ENCODE measurements at places on chromosomes 1 and 21.

- DNase-seq: no peak
These were observed 21.4 kb upstream of the FMO1 start for GRCh38 chr1:171226747-171227370.

DNA sequence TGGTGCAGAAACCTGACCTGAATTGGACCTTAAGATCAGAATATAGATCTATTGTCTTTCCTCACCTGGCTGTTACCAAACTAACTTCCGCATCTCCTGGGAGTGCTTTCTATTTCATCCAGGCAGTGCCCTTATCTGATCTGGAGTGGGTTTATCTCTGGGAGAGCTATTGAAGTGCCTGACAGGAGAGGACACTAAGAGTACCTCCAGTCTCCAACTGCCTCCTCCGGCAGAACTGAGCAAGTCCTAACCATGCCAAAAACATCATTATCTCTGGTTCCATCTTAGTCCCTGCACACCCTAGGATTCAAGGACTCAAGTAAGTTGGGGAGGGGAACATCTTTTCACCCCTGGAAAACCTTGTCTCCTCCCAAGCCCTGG is 12.4 kb upstream of the KCNJ15 start:
- no peak for DNase-seq

- DNase-seq: no peak
These were observed 691 bp downstream of the RIMS3 start for GRCh38 chr1:40664791-40665190.

GRCh38 chr1:96414598-96414997 is 307.0 kb upstream of the PTBP2 start:
- no peak for DNase-seq

DNA sequence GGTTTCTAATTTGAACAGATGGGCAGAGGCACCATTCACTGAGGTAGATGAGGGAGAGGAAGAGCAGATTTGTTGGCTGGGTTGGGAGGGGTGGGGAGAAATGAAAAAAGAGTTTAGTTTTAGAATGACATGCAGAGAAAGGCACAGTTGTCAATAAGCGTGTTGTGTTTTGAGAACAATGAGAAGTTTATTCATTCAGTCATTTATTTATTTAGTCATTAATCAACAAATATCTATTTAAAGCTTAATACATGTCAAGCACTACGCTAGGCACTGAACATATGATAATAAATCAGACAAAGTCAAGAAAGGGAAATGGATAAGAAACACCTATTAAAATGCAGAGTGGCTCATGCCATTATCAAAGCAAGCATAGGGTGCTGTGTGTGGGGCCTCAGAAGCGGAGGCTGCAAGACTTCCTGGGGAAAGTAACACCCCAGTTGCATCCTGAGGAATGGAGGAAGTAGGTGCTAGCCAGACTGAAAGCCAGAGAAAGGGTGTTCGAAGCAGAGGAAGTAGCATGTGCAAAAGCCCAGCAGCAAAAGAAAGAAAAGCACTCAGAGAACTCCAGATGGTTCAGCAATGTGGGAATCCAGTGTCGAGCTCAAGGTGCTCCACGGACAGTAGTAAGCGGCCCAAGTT is 114.1 kb downstream of the RNF220 start:
- no peak for DNase-seq

DNA sequence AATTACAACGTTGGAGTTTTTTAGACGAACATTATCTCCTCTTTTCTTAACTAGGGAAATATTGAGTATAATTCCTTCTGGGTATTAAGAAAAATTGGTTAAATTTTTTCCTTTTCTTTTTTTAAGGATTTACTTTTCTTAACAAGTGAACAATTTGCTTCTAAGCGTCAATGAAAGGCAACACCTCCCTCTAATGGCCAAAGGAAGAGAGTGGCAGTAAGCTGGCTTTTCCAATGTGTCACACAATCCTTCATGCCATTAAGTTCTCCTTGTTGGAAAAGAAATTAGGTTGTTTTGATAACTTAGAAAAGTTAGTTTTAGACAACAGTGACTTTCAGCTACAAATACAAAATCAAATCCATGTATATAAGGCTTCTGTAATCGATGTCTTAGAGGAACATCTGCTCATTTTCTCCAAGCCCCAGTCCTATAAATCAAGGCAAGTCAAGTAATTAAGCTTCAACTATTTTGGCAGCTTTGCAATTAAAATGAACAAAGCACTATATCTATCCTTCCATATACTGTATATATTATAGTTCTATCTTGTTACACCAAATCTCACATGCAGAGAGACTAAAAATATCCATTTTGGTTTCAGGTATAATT is 62.8 kb downstream of the EDEM3 start:
- DNase-seq: no peak

DNA sequence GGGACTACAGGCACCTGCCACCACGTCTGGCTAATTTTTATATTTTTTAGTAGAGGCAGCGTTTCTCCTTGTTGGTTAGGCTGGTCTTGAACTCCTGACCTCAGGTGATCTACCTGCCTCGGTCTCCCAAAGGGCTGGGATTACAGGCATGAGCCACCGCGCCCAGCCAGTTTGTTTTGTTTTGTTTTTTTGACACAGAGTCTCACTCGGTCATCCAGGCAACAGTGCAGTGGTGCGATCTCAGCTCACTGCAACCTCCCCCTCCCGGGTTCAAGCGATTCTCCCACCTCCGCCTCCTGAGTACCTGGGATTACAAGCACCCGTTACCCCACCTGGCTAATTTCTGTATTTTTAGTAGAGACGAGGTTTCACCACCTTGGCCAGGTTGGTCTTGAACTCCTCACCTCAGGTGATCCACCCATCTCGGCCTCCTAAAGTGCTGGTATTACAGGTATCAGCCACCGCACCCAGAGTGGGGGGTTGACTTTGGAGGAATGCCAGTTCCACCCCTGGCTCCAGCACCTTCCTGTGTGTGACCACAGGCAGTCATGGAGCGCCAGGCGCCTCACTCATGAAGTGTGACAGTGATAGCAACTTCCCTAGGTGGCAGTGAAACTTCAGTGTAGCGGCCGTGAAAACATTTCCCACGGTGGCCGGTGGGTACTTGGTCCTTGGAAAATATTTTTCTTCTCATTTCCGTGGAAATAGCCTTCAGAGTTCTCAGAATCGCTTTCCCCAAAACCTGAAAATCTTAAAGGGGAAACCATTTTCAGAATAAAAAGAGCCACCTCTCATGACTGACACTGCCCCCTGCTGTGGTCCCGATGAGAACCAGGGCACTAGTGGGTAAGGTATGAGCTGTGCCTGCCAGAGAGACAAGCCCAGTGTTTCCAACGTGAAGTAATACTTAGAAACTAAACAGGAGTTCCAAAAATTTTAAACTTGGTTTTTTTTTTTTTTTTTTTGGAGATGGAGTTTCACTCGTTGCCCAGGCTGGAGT is 48.6 kb downstream of the WDR4 start:
- no peak for DNase-seq

DNA sequence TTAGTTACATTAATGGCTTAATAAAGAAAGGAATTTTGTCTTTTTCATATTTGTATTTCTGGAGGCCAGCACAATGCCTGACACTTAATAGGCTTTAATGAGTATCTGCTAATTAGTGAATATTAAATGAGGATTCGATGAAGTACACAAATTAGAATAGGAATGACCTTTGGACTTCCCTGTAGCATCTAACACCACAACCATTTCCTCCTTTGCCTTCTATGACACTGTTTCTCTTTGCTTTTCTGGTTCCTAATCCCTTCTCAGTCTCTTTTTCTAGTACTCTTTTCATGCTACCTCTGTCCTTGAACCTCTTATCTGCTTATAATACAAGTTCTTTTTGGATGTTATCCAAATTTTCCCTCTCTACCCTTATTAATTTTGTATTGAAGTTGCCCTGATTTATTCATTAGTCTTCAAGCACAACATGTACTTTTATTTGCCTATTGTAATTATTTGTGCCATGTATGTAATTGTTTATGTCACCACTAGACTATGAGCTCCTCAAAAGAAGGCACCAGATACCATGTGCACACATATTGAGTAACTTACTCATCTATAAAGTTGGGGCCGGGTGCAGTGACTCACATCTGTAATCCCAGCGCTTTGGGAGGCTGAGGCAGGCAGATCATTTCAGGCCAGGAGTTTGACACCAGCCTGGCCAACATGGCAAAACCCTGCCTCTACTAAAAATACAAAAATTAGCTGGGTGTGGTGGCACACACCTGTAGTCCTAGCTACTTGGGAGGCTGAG is 23.8 kb downstream of the RPS27 start:
- no peak for DNase-seq

GRCh38 chr1:47675721-47676120 is 237.9 kb downstream of the FOXD2 start:
- DNase-seq: no peak

- no peak for DNase-seq
These were observed 574.3 kb upstream of the USP24 start for GRCh38 chr1:55789466-55789865.

- no peak for DNase-seq
These were observed 10.4 kb downstream of the OLIG1 start for GRCh38 chr21:33080376-33080775.

DNA sequence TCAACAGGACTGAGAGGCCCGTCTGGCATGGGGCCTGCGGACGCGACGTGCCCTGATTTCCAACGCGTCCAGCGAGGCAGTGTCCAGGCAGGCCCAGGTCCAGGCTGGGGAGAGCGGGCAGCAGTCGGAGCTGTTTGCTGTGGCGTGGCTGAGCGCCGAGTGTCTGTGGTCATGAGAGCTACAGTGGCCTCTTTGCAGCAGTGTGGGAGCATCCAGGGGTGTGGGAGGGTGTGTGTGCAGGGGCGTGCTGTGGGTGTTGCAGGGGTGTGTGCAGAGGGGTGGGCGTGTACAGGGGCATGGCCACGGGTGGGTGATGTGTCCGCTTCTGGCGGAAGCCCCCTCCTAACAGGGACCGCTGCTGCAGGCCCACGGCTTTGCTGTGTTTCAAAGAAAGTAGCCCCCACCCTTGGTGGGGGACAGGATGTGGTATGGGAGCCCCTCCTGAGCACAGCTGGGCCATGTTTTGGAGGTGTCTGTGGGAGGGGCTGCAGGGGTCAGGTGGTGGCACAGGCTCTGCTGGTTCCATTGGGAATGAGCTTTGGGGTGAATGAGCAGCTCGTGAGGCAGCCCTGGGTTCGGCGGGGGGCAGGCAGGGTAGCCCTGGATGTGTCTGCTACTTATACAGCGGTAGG is 17.7 kb downstream of the PLCH2 start:
- DNase-seq: no peak

DNA sequence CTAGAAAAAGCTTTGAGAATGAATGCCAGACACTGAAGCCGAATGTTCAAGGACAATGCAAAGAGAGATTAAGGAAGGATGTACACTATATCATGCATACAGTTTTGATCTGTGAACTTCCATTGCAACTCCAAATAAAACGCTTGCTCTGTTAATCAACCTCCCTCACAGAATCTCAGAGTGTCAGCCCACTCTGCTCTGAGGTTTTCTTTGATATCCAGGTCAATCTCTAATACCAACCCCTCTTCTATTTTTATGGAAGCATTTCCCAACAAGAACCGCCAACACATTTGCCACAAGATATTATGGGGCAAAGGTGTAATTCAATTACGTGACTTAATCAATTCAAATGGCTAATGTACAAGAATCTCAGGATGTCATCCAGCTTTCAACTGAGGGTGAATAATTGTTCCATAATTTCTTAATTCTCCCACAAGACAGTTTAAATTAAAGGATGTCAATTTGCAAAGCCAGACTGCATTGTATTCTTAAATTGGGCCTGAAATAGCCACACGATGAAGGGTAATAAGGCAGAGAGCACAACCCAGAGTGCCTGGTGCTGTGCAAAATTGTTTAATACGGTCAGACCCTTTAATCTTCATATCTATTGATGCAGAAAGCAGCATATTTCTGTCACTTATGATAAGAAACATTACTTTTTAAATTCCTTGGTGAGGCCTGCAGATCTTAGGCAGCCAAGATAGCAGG is 459.2 kb upstream of the DAB1 start:
- no peak for DNase-seq

DNA sequence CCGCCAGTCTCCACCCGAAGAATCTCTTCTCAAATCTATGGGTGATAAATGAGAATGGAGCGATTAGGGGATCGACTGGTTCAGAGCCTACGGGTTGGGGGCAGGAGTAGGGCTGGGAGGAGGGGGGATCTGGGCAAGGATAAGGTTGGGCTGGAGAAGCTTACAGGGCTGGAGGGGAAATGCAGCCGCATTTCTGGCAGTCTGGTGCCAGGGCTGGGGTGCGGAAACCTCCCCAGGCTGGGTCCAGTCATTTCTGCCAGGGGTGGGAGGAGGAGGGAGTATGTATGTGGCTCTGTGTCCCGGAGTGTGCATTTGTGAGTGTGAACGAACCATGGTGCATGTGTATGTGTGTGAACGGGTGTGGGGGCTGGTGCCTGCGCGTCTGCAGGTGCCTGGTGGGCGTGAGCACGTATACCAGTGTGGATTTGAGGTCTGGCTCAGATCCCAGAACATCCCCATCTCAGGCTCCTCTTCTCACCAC is 10.2 kb downstream of the C1orf216 start:
- DNase-seq: no peak

GRCh38 chr1:19333587-19334354 is 21.6 kb downstream of the SLC66A1 start:
- DNase-seq: no peak

DNA sequence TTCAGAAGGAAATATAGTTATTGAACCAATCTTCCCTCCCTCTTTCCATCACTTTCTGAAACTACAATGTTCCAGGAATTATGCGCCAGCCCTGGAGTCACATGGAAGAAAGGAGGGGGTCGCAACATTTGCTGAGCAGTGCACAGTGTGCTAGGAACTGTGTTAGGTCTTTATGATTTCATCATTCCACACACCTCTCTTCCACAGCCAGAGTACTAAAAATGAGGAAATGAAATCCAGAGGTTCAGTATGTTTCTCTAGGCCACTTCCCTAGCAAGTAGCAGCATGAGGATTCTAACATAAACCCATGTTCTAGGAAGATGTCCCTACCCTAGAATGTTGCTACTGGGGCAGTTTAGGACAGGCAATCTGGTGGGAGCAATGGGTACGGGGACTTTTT is 158.1 kb downstream of the SLC45A1 start:
- no peak for DNase-seq

DNA sequence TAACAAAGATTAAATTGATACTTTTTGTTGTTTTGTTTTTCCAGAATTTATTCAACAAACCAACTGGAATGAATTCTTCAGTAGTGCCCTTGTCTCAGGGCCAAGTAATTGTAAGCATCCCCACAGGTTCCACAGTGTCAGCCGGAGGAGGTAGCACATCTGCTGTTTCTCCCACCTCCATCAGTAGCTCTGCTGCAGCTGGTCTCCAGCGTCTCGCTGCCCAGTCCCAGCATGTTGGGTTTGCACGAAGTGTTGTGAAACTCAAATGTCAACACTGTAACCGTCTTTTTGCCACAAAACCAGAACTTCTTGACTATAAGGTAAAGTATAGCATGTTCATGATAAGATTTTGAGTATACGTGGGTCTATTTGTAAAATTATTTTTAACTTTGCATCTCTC is 118.5 kb downstream of the ZMYM4 start:
- DNase-seq: no peak

Data from HS-27A (cell line).